ENCODE measurements at places on chromosomes 7 and 10.

DNA sequence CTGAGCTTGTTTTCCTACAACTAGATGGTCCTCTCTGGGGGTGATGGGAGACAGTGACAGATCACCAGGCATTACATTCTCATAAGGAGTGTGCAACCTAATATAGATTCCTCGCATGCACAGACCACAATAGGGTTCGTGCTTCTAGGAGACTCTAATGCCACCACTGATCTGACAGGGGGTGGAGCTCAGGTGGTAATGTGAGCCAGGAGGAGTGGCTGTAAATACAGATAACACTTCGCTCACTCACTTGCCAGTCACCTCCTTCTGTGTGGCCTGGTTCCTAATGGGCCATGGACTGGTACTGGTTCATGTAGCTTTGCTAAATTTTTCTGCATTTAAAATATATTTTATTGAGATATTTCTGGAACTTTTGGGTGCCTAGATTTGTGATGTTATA lies 202.3 kb upstream of the ZNF32 start:
- no peak for DNase-seq

DNA sequence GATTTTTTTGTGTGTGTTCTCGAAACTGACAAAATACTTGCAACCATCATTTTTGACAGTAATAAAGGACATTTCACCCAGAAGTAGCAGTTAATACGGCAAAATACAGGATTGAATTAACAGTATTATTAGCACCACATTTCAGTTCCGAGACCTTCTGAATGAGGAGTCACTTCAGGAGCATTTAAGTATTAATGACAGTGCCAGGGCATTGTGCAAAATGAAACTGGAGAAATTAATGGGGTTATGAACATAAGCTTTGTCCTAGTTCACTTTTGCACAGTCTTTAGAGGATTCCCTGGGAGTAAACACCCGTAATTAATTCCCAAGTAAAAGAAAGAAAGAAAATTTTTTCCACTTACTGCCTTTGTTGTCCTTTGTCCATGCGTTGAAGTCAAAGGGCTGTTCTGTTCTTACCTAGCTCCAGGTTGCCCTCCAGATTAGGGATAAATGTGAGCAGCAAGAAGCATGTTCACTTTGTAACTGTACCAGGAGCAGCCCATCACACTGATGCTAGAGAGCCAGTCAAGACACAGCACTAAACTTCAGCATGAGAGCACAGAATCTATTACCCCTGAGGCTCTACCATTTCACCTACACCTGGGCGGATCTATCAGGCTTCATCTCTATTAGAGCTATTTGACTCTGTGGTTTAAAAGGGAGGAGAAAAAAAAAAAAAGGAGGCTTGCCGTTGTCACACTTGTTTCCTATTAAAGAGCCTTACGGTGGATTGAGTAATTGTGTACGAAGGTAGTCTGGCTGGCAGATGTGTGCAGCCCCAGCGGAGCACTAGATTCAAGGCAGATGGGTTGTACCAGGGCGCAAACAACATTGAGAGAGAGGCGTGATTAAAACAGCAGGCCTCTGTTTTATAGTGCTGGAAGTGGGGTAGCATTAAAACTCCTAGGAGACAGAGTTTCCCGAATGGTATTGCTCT lies 297.8 kb upstream of the SEMA3A start:
- DNase-seq, result no peak

- no peak for DNase-seq
Measured at GRCh38 chr7:2079332-2080059, 153.2 kb downstream of the MAD1L1 start.

DNA sequence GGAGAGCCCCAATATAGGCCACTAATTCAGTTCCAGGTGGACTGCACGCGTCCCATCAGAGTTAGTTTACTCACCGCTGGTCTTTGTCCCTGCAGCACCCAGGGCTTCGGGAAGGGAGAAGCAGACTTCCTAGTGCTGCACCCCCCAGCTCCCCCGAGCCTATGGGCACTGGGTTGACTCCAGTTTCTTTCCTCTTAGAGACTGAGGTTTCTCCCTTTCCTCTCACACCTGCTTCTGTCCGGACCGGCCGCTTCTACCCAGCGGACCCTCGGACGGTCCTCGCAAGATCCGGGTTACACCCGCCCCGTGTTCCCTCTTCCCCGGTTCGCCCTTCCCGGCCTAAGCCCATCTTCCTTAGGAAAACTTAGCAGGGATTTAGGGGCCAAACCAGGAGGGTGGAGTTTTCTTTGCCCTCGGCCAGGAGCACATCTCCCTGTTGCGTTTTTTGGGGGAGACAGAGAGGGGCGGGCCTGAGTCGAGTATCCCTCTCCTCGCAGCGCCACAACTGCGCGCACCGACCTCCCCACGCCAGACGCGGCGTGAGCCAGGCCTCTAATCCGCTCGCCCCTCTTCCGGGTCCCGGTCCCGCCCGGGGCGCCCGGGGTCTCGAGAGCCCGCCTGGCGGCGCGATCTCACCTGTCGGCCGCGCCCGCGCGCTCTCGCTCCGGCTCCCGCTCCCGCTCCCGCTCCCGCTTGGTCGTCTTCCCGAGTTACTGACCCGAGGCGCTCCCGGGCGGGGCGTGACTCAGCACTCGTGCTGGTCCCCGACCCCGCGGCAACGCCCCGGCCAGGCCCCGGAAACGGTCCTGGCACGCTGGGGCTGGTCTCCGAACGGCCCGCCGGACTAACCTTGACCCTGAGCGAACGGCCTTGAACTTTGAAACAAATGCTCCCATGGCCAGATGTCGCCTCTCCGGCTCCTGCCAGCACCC lies at the start of gene AIFM2:
TSS of gene AIFM2 (minus strand) at position 728 of the 932 bp plus-strand sequence. CDS start 8,741 bp downstream, outside the sequence.
- no peak for DNase-seq

GRCh38 chr10:132385721-132386418 lies 11.1 kb upstream of the PWWP2B start:
- no peak for DNase-seq

DNA sequence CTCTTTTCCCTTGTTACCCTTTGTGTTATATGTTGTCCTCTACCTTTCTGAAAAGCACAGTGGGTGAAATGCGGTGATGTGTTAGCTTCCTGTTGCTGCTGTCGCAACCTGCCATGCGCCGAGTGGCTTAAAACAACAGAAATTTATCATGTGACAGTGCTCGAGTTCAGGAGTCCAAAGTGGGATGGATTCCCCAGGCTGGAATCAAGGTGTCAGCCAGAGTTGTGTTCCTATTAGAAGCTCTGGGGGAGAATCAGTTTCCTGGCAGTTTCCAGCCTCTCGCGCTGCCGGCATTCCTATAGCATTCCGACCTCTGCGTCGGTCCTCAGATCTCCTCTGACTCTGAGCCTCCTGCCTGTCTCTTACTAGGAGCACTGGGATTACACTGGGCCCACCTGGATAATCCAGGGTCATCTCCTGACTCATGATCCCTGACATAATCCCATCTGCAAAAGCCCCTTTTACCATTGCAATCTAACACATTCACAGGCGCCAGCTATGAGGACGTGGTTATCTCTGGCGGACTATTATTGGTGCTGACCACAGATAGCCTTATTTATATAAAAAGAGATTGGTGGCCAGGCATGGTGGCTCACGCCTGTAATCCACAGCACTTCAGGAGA lies 207.5 kb downstream of the CUX1 start:
- DNase-seq, result no peak

- DNase-seq, result no peak
Measured at GRCh38 chr7:82200601-82201000, 243.0 kb downstream of the CACNA2D1 start.

- DNase-seq, result no peak
Measured at GRCh38 chr7:100974021-100974420, 4.7 kb downstream of the MUC12 start.

DNA sequence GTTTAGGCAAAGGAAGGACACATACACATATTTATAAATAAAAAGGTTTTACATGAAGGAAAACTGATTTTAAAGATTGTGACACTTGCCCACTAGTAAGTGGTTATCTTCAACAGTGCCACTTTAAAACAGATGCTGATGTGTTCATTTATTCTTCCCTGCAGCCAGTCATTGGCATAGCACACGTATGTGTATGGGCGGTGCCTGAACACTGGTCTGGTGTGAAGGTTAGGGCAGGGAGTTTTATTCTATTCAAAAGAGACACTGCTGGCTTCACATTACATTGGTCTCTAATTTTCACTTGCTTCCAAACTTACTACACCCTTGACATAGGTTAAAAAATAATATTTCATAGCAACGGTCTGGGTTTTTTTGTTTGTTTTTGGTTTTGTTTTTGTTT lies 57.9 kb downstream of the NOD1 start:
- DNase-seq, result no peak

DNA sequence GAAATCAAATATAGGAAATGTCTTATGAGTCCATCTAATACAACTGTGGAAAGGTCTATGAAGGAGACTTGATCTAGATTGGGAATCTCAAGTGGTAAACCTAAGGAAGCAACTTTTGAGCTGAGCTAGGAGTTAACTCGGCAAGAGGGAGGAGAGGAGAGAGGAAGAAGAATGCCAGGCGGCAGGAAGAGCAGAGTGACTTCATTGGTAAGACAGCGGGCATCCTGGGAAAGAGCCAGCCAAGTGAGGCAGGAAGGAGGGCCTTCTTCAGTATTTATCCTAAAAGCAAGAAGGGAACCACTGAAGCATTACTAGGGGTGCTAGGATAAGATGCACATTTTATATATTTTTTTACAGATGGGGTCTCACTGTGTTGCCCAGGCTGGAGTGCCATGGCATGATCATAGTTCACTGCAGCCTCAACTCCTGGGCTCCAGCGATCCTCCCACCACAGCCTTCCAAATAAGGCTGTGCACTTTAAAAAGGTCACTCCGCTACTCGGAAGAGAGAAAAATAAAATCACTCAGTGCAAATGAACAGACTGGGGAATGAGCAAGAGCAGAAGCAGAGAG lies 2.0 kb downstream of the BCL7B start:
- no peak for DNase-seq

DNA sequence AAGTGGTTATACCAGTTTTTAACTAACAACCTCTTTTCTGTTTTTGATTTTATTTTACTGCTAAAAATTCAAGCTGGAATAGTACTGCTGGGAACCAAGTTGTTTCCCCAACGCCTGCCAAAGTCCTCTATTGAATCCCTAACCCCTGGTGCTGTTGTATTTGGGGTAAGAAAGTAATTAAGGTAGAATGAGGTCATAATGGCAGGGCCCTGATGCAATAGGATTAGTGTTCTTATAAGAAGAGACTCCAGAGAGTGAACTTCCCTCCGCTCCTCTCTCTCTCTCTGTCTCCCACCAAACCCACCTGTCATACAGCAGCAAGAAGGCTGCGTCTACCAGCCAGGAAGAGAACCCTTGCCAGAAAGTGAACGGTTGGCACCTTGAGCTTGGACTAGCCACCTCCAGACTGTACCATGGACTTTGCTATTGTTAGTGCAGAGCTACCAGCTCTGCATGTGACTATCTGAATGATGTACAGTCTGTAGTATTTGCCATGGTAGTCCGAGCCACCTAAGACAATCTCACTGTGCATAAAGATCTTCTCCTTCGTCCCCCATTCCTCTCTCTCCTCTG lies 86.5 kb upstream of the KLF6 start:
- DNase-seq, result no peak

GRCh38 chr7:91411060-91411459 lies 146.8 kb downstream of the FZD1 start:
- no peak for DNase-seq

DNA sequence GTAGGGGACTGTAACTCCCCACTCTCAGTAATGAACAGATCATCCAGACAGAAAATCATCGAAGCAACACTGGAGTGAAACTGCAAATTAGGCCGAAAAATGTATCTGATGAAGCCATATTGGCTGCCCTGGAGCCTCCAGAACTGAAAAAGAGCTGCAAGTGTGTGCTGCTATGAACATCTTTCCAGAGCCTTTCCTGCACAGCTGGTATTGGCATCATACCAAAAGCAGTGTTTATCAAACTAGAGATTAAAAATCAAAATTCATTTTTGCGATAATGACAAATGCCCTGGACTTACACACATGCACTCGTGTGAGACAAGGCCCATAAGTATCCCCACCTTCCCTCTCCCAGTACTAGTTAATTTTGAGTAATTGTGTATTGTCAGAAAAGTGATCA lies 6.8 kb upstream of the CLDN12 start:
- no peak for DNase-seq

DNA sequence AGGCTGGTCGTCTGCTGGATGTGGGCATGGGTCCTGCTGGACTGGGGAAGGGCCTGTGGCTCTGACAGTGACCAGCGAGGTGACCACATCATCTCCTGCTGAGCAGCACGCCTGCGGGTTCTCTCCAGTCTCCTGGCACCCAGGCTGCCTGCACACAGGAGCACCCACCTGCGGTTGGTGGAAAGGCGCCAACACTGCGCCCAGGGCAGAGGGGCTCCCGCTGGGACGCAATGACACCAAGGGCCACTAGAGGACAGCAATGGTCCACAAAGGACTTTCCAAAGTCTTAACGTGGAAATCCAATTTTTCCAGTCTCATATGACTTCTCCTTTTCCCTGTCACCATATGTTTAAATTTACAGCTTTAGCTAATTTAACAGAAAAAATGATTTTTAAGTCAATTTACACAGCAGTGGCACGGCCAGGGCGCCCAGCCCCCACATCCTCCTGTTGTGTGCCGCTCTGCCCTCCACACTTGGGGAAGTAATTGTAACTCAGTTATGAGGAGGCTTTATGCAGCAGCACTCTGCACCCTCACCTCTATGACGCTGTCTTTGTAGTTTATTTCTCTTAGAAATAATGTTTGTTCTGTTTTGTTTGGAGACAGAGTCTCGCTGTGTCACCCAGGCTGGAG lies 38.1 kb downstream of the CFAP46 start:
- no peak for DNase-seq

GRCh38 chr10:11243425-11244222 lies 226.0 kb downstream of the CELF2 start:
- no peak for DNase-seq

- no peak for DNase-seq
Measured at GRCh38 chr10:122531939-122532338, 28.6 kb upstream of the DMBT1 start.

- DNase-seq, result no peak
Measured at GRCh38 chr7:92705831-92706230, 115.6 kb upstream of the FAM133B start.

DNA sequence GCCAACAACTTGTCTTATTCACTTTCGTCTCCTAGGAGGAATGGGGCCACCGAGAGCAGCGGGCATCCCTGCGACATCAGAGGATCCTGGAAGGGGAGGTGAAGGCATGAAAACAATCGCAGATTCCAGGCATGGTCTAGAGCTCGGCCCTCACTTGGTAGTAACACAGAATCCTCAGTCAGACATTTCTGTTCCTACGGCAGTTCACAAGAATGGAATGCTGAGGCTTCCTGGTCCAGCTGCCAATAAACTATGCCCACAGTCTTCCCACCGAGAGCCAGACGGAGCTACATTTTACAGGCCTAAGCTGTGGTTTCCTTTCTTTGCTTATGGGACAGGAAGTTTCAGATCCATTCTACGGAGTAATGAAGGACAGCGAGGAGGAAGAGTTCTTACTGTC lies 75.8 kb downstream of the OR13A1 start:
- DNase-seq, result no peak

DNA sequence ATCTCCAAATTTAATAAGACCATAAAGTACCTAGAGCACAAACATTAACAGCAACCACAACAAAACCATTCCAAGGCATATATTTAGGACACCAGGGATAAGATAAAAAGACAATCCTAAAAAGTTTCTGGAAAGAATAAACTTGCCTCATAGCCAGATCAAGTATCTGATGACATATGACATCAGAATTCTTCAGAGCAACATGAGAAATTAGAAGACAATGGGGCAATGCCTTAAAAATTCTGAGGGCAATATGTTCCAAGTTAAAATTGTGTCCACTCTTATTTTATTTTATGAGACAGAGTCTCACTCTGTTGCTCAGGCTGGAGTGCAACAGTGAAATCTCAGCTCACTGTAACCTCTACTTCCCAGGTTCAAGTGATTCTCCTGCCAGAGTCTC lies 2.8 kb downstream of the EFCAB10 start:
- no peak for DNase-seq
